Esophagus squamous epithelium (tissue), 5 donors: ENCODE measurements at places on chromosomes 6 and 20.

DNA sequence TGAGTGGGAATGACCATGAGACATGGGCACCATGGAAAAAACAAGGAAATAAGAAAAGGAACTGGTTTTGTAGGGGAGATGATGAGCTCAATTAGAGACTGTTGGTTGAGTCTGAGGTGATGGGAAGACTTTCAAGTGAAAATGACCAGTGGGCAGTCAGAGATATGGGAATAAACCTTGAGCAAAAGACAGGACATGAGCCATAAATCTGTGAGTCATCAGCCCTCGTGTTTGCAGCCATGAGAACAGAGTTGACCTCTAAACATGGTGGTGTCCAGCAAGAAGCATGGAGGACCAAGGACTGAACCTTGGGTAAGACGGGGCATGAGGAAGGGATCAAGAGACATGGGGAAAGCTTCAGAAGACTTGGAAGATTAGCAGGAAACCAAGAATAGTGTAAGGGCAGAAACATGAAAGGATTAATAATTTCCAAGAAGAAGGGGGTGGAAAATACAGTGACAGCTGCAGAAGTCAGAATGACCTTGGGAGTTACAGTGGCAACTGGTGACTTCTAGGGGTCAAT lies 280.6 kb upstream of the PRDM1 start:
- DNase-seq, result no peak

GRCh38 chr6:155538708-155539390 lies 83.2 kb upstream of the NOX3 start:
- no peak for DNase-seq

DNA sequence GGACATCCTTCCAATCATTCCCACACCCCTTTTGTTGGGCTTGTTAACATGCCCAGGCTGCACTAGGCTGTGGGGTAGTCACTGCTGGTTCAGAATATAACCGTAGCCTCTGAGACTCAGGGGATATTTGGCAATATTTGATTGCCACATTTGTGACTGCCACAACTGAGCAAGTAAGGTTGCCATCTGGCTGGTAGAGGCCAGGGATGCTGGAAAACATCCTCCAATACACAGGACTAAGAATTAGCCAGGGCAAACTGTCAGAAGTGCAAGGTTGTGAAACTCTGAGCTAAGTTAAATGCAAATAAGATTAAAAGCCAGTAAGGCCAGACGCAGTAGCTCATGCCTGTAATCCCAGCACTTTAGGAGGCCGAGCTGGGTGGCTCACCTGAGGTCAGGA lies 112.0 kb downstream of the ZMYND8 start:
- DNase-seq, result no peak

GRCh38 chr6:131592935-131593334 lies 19.9 kb downstream of the ARG1 start:
- no peak for DNase-seq

GRCh38 chr20:22515264-22515663 lies 69.1 kb downstream of the FOXA2 start:
- DNase-seq, result no peak

GRCh38 chr20:60851826-60852704 lies 400.0 kb upstream of the CDH4 start:
- DNase-seq, result no peak

DNA sequence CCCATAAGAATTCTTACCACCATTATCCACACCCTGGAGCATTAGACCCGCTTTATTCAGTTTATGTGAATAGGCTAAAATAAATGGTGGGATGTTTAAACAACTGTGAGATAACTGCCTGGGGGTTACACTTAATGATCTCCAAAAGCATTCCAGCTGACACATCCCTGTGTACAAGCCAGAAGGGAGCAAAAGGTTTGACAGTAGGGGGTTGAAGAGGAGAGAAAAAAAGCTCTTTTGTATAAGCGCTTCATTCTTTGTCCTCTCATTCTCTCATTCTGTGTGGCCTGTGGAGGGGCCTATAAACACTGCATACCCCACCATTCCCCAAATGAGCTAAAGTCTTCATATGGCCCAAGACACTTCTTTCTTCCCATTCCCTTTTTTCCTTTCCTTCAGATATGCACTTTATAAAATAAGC lies 30.8 kb upstream of the COL21A1 start:
- DNase-seq, result no peak

DNA sequence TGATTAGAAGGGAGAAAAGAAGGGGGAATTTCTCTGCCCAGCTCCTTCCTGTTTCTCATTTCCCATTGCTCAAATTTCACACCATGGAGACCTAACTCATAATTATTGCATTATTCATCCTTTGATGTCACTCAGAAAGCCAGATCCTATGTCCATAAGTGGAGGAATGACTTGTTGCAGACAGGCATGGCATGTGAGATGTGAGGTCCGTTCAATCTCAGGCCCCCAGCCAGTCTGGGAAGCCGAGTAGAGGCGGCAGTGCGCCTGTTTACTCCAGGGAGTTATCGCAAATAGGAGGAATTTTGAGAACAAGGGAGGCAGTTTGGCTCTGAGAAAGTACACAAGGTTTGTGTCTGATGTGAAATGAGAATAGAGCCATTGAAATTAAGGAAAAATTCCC lies 26.9 kb upstream of the MOCS1 start:
- no peak for DNase-seq

DNA sequence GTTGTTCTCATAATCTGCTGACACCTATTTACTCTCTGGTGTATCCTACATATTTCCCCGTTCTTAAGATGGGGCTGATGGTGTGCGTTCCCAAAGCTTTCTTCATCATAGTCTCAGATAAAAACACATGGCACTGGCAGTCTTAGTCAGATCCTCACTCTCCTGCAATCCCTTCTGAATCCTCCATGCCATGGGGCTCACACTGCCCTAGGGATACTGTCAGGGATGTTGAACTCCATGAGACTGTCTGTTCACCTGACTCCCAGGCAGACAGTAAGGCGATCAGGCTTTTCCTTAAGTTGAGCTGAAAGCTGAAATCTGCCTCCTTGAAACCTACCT lies 76.0 kb downstream of the SLX4IP start:
- DNase-seq, result no peak

DNA sequence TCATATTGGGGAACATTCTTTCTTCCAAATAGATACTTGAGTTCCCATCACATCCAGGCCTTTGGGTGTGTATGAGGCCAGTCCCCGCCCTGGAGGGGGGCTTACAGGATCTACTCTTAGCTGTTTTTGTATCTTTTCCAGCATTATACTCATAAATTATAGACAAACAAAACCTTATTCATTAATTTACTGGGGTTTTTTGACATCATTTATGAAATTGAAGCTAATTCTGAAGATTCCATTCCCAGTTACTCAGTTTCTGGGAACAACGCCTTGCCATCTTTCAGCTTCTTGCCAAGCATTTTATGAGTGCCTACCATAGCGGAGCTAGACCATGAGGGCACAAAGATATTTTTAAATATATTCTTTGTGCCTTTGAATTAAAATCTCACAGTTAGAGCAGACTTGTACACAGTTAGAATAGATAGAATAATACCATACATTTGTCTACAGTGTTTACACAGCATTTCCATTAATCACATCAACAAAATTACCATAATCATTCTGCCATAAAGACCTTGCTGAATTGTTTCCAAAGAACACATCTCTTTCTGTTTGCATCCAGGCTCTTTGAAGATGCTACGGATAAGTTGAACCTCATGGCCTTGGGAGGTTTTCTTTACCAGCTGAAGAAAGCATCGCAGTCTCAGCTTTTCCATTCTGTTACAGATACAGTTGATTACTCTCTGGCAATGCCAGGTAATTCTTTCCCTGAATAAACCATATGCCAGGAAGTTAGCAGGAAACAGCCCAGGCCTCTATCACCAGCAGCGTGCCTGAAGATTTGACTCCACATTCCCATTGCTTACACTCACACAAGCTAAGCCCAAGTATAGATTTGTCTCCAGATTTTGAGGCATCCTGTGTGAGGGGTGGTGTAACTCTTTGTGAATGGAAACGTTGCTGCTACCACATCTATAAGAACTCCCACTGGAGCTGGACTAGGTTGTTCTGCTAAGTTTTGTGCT lies 75.4 kb upstream of the PBOV1 start:
- DNase-seq, result no peak

DNA sequence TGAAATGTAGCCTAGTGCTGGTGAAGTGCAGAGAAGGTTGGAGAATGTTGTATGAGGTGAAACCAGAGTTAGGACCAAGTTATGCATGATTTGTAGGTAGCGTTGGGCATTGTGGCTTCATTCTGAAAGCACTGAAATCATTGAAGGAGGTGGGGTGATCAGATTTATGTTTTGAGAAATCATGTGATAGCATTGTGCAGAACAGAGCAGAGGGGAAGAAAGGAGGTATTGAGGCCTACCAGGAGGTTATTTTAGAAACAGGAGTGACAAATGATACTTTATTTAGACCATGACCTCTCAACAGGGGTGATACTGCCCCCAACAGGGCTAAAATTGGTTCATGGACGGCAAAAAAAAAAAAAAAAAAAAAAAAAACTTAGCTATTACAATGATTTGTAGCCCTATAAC lies 15.6 kb upstream of the HMGN3 start:
- DNase-seq, result no peak

DNA sequence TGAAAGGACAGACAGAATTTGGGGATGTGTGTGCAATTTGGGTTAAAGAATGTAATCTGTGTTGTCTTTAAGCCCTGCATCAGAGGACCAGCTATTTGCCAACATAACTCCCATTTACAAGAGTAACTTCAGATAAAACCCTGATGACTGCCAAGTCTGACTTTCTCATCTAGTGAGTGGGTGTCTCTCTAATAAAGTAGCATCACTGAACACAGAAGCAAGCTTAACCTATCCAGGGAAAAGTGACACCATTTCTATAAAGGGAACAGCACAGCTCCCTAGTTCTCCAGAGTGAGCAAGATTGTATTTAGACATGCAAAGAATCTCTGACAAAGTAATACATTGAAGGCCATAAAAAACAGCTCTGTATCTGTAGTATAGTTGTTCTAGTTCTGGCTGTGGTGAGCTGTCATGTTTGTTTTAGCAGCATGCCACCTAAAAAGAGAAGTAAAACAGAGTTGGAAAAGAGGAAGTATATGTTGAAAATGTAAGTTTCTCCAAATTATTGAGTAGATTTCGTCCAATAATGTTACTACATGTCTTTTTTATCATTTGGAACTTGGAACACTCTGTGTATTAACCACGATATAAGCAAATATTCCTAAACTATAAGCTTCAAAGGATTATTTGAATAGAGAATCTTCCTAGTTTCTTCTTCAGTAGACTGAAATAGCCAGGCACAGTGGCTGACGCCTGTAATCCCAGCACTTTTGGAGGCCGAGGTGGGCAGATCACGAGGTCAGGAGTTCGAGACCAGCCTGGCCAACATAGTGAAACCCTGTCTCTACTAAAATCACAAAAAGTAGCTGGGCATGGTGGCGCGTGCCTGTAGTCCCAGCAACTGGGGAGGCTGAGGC lies 8.8 kb upstream of the PIM1 start:
- no peak for DNase-seq

GRCh38 chr20:33653900-33654596 lies 8.1 kb upstream of the C20orf144 start:
- DNase-seq, result no peak

DNA sequence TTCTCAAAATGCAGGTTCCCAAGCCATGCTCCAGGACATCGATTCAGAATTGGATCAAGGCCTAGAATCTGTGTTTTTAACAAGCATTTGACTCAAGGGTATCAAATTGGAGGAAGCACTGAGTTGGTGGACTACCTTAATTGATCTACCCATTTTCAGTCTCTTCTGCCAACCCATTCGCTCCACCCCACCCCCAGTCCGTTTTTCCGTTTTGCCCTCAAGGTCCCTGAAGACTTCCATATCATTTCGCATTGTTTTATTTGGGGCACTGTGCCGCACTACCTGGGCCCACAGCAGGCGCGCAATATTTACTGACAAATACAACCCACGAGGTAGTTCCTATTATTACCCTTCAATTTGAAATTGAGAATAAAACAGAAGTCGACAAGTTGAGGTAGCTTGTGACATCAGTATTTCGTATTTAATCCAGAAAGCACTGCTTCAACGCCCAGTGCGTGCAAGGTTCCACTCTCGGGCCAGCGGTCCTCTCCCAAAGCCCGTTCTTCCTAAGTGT lies 557 bp upstream of the DHX35 start:
- no peak for DNase-seq

- DNase-seq, result no peak
Measured at GRCh38 chr6:151341476-151342195, 49.7 kb downstream of the ZBTB2 start.

DNA sequence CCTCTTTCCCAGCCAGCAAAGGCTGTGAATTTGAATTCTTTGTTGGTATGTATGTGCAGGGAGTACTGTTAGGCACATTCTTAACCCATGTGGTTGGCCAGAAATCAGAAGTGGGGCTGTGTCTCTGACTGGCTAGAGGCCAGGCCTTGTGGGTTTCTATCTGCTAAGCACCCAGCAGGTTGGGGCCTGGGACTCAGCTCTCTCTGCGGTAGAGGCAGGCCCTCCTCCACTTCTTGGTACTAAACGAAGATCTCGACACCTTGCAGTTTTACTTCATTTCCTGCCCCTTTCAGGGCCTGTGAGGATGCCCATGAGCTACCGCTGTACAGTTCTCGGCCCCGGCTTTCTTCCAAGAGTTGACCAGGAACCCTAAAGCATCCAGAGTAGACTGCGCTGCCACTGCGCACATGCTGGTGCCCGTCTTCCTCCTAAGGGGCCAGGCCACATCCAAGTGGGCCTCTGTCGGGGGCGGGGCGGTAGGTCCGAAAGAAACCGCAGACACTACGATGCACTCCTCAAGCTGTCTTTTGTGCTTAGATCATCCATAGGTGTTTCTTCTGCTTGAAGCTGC lies 51.1 kb downstream of the TCP11 start:
- no peak for DNase-seq

- DNase-seq, result no peak
Measured at GRCh38 chr6:139482287-139482686, 107.8 kb upstream of the CITED2 start.

- no peak for DNase-seq
Measured at GRCh38 chr20:50221501-50222308, 31.1 kb downstream of the CEBPB start.

- DNase-seq, result no peak
Measured at GRCh38 chr6:71523548-71523947, 234.9 kb downstream of the OGFRL1 start.

- no peak for DNase-seq
Measured at GRCh38 chr6:158536084-158536890, 23.6 kb upstream of the TMEM181 start.

- DNase-seq, result no peak
Measured at GRCh38 chr6:94801344-94801743, 776.0 kb upstream of the MANEA start.

DNA sequence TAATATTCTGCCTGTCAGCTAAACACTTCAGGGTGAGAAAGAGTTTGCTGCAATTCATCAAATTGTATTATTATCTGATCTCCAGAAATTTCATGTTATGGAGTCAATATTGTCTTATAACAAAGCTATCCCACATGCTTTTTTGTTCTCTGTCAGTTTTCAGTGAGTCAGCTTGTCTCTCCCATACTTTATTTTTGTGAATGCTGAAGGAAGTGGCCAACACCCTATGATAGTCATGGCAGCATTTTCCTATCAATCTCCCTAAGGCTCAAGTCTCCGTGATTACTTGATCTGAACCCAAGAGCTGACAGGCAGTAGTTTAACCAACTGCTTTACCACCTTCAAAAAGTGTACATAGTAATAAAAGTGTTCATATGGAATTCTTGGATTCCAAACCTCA lies 42.2 kb downstream of the RFPL4B start:
- no peak for DNase-seq

GRCh38 chr20:46279103-46279502 lies 29.2 kb downstream of the CDH22 start:
- DNase-seq, result no peak

GRCh38 chr6:38750968-38751615 lies 36.0 kb downstream of the DNAH8 start:
- DNase-seq, result no peak

GRCh38 chr6:165794179-165794601 lies 131.1 kb upstream of the PDE10A start:
- DNase-seq, result no peak
